ENCODE measurements at places on chromosomes 6 and 20. TPM values are rescaled to one million over a fixed set of nuclear protein-coding genes. Genes with fewer than 3 reads are reported as not detected.

The AVP gene
- total RNA-seq: not detected

The JPH2 gene
- total RNA-seq: 0.37 TPM

The LY6G5B gene
- total RNA-seq: 2.0 TPM

The AGER gene
- total RNA-seq: 0.13 TPM

The SPATS1 gene
- not detected for total RNA-seq

The SYCP2 gene
- total RNA-seq: 0.99 TPM

The ABHD16B gene
- not detected for total RNA-seq

The DEFB126 gene
- total RNA-seq: not detected

The SCRT2 gene
- total RNA-seq: not detected

The QRSL1 gene
- total RNA-seq: 6.9 TPM

The EPPIN gene
- not detected for total RNA-seq

The CLDN20 gene
- not detected for total RNA-seq

The HUS1B gene
- total RNA-seq: 0.66 TPM

The METTL24 gene
- total RNA-seq: 2.1 TPM

The MOCS1 gene
- total RNA-seq: 11.1 TPM

The PTK6 gene
- 0.12 TPM for total RNA-seq

The E2F1 gene
- total RNA-seq: 14.1 TPM

The LRRN4 gene
- not detected for total RNA-seq

The ENPP5 gene
- total RNA-seq: 0.87 TPM

The PDYN gene
- not detected for total RNA-seq

The PLA2G7 gene
- 0.13 TPM for total RNA-seq

The VGLL2 gene
- total RNA-seq: not detected

The ADGB gene
- not detected for total RNA-seq

The AHI1 gene
- 34.6 TPM for total RNA-seq

The ARMC2 gene
- 1.9 TPM for total RNA-seq

The COL19A1 gene
- total RNA-seq: not detected

The ESF1 gene
- 19.4 TPM for total RNA-seq

The CST3 gene
- 310 TPM for total RNA-seq

The PHACTR1 gene
- 1.2 TPM for total RNA-seq

All from aortic smooth muscle cell (primary cell).